Hepatocyte (in vitro differentiated cells): ENCODE measurements at places on chromosomes 2 and 18. TPM values are rescaled to one million over a fixed set of nuclear protein-coding genes. Genes with fewer than 3 reads are reported as not detected.
A peak's percentile ranks its signal among the peaks of the same experiment; 100 is the strongest.

Gene HRH4
- not detected in 2 replicates for total RNA-seq

Gene ARMC9
- 14.6 and 22.5 TPM in 2 replicates for total RNA-seq

- DNase-seq: no peak
These were observed 133.3 kb downstream of the TMEM247 start for GRCh38 chr2:46612675-46613074.

Gene SULT1C4
- total RNA-seq: 14.0 and 17.8 TPM in 2 replicates

Gene GCKR
- 7.2 and 7.4 TPM in 2 replicates for total RNA-seq

Gene POU3F3
- total RNA-seq: not detected in 2 replicates

GRCh38 chr2:207779523-207779922 is 9.8 kb upstream of the FZD5 start:
- no peak for DNase-seq

Gene ITGA4
- total RNA-seq: 4.1 and 6.3 TPM in 2 replicates

Gene FOXD4L1
- 0.12 and 0.20 TPM in 2 replicates for total RNA-seq

DNA sequence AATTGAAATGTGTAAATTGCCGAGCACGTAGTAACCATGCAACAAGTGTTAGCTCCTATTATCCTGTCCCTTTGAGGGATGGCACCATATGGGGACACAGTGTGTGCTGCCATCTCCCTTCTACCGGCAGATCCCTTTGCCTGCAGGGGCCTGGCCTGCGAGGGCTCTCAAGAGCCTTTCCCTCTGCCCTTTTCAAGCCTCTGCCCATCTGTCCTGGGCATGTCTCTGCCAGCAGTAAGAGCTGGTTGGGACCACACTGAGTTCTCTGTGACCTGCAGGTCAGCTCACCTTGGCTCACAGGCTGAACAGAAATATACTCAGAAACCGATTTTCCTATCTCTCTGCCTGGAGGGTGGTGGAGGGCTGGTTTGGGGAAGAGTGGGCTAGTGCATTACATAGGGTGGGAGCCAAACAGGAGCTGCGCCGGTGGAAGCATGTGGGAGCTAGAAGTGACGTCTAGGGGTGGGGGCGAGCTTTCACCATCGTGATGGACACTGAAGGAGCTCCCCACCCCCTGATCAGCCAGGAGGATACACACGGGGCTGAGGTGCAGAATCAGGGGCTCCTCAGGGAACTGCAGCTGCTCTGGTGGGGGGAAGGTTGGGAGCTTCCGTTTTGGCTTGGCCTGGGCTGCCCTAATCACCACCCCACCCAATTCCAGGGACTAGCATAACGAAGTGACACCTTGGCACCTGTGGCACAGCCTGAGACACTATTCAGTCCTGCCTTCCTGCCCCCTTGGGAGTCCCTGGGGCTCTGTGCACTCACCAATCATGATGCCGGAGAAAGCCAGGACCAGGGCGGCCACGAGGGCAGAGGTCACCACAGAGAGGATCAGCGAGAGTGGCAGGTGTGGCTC is 109.7 kb downstream of the CLIP4 start:
- no peak for DNase-seq

Gene SLC4A3
- total RNA-seq: 1.8 and 3.0 TPM in 2 replicates

DNA sequence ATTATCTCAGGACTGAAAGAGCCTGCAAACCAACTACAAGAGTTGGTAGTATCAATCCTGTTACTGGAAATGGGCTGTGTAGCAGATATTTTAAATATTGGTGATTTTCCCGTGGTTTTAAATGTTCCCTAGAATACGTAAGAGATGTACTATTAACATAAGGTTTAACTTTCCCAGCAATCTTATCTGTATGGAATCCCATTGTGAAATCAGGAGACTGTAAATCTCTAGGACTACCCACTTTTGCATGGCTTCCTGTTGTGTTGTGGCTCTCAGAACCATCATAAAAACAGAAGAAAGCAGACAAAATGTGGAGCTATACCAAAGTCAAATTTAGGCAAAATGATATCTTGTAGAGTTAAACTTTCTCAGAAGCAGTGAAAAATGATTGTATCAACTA is 641.5 kb upstream of the SETBP1 start:
- DNase-seq: no peak

GRCh38 chr2:65739927-65740326 is 307.5 kb upstream of the SPRED2 start:
- DNase-seq: no peak

GRCh38 chr2:159146996-159147666 is 139.4 kb downstream of the WDSUB1 start:
- no peak for DNase-seq

DNA sequence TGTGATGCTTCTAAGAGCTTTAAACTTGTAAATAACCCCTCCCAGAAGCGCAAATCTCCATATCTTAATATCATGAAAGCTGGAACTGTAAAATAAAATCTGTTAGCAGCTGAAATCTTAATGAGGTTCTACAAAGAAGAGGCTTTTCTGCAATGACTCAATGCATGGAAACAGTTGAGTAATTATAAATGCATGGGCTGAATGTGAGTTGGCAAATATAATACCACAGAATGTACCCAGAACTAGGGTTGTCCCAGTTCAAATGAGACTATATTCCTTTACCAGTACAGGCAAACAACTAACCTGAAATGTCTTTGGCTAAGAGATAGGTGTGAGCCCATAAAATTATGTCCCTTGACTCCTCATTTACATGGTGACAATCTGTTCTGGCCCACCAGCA is 52.9 kb downstream of the SATB2 start:
- DNase-seq: no peak

GRCh38 chr2:145541028-145541427 is 1021.1 kb upstream of the ZEB2 start:
- DNase-seq: no peak

- no peak for DNase-seq
These were observed 196.3 kb downstream of the CCDC74A start for GRCh38 chr2:131724019-131724418.

Gene METAP1D
- total RNA-seq: 2.8 and 5.7 TPM in 2 replicates

DNA sequence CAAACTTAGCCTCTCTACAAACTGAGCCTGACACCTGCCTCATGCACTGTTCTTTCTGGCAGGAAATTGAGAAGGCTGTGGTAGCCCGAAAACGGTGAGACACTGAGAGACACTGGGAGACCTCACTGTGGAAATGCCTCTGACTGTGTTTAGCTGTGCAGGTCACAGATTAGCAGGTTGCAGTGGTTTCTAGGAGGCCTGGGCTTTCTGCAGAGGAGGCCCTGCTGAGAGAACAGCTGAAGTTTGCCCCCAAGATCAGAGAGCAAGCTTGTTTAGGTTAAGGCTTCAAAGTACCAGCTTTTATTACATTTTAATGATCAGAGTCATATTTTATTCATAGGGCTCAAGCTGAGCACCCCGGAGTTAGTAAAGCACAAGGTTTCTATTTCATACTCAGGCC is 68.7 kb upstream of the LYPD6 start:
- DNase-seq: no peak

GRCh38 chr2:75587954-75588587 is 27.3 kb upstream of the EVA1A start:
- DNase-seq: no peak

- no peak for DNase-seq
These were observed 244.3 kb downstream of the NRXN1 start for GRCh38 chr2:50787636-50788035.

DNA sequence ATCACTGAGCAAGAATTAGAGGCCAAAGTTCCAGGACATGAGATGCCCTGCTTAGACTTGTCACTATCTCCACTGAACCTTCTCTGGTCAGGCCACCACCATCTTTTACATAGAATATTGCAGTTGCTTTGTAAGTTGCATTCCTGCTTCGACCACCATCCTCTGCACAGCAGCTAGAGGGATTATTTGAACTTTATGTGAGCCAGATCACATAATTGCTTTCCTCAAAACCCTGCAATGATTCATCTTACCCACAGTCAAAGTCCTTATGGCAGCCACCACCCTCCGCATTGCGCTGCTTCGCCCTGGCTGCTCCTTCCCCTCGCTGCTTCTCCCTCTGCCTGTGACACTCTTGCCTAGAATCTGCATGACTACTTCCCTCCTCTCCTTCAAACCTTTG is 111.3 kb downstream of the EML6 start:
- DNase-seq: no peak

Gene TAF1B
- 14.7 and 19.4 TPM in 2 replicates for total RNA-seq

- peak; percentile 79 for DNase-seq
These were observed 124.9 kb downstream of the RDH14 start for GRCh38 chr2:18435426-18436037.

GRCh38 chr2:31764169-31764568 is 183.4 kb upstream of the SRD5A2 start:
- DNase-seq: peak; percentile 42

Gene GAL3ST2
- total RNA-seq: 0.20 and 0.53 TPM in 2 replicates

- no peak for DNase-seq
These were observed 20.0 kb downstream of the SRBD1 start for GRCh38 chr2:45591073-45591472.

DNA sequence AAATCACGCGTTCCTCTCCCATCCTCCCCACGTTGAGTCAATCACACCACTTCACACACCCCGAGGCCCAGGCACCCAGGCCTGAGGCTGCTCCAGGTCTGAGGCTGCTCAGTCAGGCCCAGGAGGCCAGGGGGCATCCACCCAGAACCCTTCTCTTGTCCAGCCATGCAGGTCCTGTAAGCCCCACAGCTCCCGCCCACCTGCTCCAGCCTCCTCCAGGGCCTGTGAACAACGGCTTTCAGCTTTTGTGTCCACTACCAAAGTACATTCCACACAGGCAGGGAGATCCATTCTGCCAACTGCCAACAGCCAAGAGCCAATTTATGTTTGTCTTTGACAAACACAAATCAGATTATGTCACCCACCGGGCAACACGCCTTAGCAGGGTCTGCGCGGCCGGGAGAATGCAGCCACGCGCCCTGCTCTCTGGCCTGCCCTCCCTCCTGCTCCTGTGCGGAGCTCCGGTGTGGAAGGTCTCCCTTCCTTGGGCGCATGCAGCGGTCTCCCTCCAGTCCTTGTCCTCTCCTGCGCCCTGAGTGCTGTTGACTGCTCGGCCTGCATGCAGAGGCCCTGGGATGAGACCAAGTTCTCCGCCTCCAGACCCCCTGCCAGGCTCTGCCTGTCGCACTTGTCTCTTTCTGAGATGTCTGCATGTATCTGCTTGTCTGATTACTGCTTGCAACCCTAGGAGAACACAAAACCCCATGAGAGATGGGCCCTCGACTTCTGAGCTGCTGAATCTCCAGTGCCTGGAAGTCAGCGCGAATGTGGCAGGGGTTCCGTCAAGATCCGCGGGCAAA is 146.6 kb downstream of the ZNF516 start:
- no peak for DNase-seq

Gene LCT
- total RNA-seq: 3.2 and 4.1 TPM in 2 replicates

Gene CKAP2L
- total RNA-seq: 4.3 and 8.1 TPM in 2 replicates

Gene SANBR
- 5.8 and 8.0 TPM in 2 replicates for total RNA-seq

DNA sequence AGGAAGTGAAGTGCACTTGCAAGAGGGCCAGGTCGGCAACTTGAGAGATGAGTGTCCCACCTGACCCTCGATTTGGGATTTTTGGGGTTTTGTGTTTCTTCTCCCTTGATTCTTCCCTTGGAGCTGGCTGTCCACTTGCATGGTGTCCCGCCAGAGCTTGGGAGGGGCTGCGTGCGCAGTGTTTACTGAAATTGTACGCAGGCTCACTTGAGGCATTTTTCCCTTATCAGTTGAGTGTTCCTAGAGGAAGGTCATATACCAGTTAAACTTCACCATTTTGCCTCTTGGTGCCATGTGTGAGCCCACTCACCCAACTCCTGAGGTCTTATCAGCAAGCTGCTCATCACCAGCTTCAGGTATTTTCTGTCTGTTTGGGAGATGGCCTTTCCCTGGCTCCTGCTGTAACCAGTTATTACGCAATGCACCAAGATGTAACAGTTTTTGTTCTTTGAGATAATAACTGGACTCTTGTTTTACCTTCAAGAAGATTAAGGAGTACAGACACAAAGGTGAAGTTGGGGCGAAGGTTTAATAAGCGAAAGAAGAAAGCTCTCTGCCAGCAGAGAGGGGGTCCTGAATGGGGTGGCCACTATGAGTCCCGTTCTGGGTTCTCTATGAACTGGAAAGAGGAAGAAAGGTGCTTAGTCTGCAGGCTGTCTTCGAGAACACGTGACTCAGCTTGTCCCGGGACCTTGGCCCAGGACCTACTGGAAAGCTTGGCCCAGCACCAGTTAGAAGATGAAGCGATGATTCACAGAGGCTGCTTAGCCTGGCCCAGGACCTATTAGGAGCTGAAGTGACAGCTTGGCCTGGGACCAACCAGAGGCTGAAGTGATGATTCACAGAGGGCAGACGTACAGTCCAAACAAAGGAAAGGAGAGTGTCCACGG is 21.5 kb upstream of the TXNL4A start:
- peak; percentile 54 for DNase-seq

DNA sequence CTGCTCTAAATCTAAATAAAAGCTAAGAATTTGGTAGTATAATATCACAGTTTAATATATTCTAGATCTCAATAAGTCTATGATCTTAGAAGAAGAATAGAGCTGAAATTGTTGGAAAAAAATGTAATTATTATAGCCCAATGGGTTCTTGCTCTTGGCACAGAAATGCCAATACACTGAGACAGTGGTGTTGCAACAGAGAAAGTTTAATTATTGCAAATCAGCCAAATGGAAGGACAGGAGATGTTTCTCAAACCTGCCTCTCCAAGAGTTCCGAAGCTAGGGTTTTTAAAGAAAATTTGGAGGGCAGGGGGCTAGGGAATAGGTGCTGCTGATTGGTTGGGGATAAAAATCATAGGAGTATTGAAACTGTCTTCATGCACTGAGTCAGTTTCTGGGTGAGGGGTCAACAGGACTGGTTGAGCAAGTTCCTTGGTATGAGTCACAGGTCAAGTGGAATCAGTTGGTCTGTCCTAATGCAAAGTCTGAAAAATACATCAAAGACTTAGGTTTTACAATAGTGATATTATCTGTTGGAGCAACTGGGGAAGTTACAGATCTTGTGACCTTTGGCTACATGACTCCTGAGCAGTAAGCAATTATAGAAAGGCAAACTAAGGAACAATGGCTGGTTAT is 228.6 kb downstream of the CD226 start:
- DNase-seq: no peak

- DNase-seq: peak; percentile 99
These were observed at the start of gene VAPA for GRCh38 chr18:9913526-9914333. Gene VAPA (plus strand): TSS chr18:9914016. CDS start chr18:9914257, 241 bp downstream.

Gene AFF3
- total RNA-seq: 5.2 and 7.3 TPM in 2 replicates

- no peak for DNase-seq
These were observed 230.9 kb upstream of the ZSWIM2 start for GRCh38 chr2:187079901-187080300.

Gene PLGLB1
- total RNA-seq: 4.4 and 6.6 TPM in 2 replicates

GRCh38 chr2:115880558-115880957 is 1438.1 kb downstream of the DPP10 start:
- DNase-seq: no peak
